CD4-positive, alpha-beta memory T cell (primary cell): ENCODE measurements at places on chromosomes 6 and 20. TPM values are rescaled to one million over a fixed set of nuclear protein-coding genes. Genes with fewer than 3 reads are reported as not detected.

Gene ALDH5A1
- total RNA-seq = 13.9 TPM

Gene ADGB
- total RNA-seq = not detected

Gene CCM2L
- total RNA-seq = not detected

Gene SLC17A3
- total RNA-seq = 1.00 TPM

Gene MUCL3
- total RNA-seq = not detected

Gene SLC35D3
- not detected for total RNA-seq

Gene KATNA1
- total RNA-seq = 18.2 TPM

Gene MROH8
- 1.5 TPM for total RNA-seq

Gene SLC32A1
- total RNA-seq = not detected

Gene SIRPB1
- 4.7 TPM for total RNA-seq

Gene SLC26A8
- total RNA-seq = 0.09 TPM

Gene ASIP
- not detected for total RNA-seq

Gene MEP1A
- total RNA-seq = not detected

Gene NCR2
- total RNA-seq = not detected

Gene SLC17A2
- not detected for total RNA-seq

Gene PPP1R3G
- not detected for total RNA-seq

Gene COL9A3
- not detected for total RNA-seq

Gene BAG2
- total RNA-seq = 3.7 TPM

Gene HCRTR2
- total RNA-seq = not detected

Gene VSTM2L
- not detected for total RNA-seq

Gene NFATC2
- 64.9 TPM for total RNA-seq

Gene SRXN1
- 6.9 TPM for total RNA-seq

Gene DPPA5
- total RNA-seq = not detected

Gene KIAA1586
- total RNA-seq = 20.4 TPM
